Gastroesophageal sphincter (tissue), 4 donors: ENCODE measurements at places on chromosomes 3 and 15.
A peak's percentile ranks its signal among the peaks of the same experiment; 100 is the strongest.

- ATAC-seq: no peak
- no peak overlapping the region for H3K4me3 ChIP-seq
- H3K36me3 ChIP-seq: no peaks in the 10 kb centered on the region
- peaks cover 30% of the 10 kb centered on the region for H3K4me1 ChIP-seq
- no peaks in the 10 kb centered on the region for H3K27me3 ChIP-seq
- H3K27ac ChIP-seq: peak overlapping the region; percentile 28
Observed at GRCh38 chr3:58200846-58201355, 9.9 kb downstream of the DNASE1L3 start.

DNA sequence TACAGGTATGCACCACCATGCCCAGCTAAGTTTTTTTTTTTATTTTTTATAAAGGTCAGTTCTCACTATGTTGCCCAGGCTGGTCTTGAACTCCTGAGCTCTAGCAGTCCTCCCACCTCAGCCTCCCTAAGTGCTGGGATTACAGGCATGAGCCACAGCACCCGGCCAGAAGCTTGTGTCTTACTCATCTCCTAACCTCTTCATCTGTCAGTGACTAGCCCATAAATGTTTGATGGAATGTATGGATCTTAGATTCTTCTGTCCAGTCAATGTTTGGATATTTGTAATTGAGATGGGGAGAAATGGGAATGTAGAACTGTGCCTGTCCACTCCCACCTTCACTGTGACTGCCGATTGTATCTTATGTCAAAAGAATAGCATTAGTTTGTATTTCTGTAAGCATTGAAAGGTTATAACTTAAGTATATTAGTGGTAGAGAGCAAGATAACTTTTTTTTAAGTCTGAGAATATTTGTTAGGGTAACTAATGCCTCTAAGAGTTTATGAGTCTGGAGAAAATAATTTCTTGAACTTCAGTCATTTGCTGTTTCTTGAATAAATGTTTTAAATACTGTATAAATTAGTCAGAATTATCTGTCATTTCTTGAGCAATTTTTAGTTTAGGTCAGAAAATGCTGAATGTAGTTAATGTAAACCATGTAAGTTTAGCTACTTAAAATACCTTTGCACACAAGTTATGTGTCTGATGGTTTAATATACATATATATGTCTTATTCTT is 215.3 kb upstream of the CGNL1 start:
- peaks cover 33% of the 10 kb centered on the region for H3K4me1 ChIP-seq
- no peak overlapping the region for H3K4me3 ChIP-seq
- no peak for ATAC-seq
- no peak overlapping the region for H3K27ac ChIP-seq
- H3K27me3 ChIP-seq: no peaks in the 10 kb centered on the region

- H3K27me3 ChIP-seq: no peaks in the 10 kb centered on the region
- H3K4me3 ChIP-seq: no peak overlapping the region
- no peaks in the 10 kb centered on the region for H3K36me3 ChIP-seq
- ATAC-seq: no peak
- no peak overlapping the region for H3K27ac ChIP-seq
Observed at GRCh38 chr3:61608072-61608471, 46.7 kb downstream of the PTPRG start.

- H3K27me3 ChIP-seq: no peaks in the 10 kb centered on the region
- H3K4me1 ChIP-seq: no peaks in the 10 kb centered on the region
- no peak overlapping the region for H3K27ac ChIP-seq
- no peaks in the 10 kb centered on the region for H3K36me3 ChIP-seq
Observed at GRCh38 chr15:100808691-100809090, 70.9 kb upstream of the ALDH1A3 start.

DNA sequence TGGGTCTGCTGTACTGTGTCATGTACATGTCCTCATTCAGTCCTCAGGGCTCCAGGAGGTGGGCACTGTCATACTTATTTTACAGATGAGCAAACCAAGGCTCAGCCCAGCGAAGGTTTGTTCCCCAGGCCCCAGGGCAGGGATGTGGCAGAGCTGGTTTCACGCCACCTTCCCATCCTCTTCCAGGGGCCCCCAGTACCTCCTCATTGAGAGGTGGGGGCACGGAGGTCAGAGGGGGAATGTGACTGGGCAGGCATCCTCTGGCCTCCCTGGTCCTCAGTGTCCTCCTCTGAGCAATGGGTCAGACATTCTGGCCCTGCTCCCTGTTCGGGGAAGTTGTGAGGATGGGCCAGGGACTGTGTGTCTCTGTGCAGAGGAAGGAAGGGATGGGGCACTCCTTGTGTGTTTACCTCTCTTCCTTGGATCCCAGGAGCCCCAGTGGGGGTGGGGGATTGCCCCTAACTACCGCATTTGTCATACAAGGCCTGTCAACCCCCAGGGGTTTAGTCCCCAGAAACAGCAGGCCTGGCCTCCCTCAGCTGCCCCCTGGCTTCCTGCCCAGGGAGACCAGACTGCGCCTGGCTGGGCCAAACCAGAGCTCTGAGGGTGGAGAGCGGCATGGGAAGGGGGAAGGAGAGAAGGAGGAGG is 65.9 kb upstream of the LCTL start:
- no peaks in the 10 kb centered on the region for H3K36me3 ChIP-seq
- no peaks in the 10 kb centered on the region for H3K27me3 ChIP-seq
- H3K4me1 ChIP-seq: no peaks in the 10 kb centered on the region
- no peak overlapping the region for H3K4me3 ChIP-seq

DNA sequence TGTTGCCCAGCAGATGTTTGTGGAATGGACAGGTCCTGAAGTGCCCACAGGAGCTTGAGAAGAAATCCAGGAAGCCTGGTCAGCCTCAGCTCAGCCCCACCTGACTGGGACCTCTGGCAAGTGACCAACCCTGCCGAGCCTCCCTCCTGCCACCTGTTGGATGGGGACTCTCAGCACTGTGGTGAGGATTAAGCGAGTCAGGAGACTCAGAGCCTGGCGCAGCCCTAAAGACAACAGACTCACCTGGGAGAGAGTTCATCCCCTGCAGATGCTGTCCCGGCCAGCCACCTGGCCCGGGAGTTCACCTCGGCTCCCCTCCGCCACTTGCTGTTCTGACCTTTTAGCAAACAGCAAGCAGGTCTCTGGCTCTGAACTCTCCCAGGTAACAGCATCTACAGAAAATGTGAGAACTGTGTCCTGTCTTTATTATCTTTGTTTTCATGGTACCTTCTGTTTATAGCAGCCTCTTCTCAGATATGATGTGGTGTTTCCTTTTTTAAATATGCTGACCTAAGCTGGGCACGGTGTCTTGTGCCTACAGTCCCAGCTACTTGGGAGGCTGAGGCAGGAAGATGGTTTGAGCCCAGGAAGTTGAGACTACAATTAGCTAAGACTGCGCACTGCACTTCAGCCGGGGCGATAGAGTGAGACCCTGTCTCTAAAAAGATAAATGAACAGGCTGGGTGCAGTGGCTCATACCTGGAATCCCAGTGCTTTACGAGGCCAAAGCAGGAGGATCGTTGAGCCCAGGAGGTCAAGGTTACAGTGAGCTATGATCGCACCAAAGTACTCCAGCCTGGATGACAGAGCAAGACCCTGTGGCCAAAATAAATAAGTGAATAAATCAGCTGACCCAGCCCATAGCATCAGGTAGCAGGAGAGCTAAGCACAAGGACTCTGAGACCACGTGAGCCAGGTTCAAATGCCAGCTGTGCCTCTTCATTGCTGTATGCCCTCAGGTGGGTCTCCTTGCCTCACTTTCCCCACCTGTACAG is 32.4 kb upstream of the SLC6A6 start:
- H3K4me3 ChIP-seq: no peak overlapping the region
- H3K36me3 ChIP-seq: no peaks in the 10 kb centered on the region
- H3K27ac ChIP-seq: no peak overlapping the region
- ATAC-seq: no peak

DNA sequence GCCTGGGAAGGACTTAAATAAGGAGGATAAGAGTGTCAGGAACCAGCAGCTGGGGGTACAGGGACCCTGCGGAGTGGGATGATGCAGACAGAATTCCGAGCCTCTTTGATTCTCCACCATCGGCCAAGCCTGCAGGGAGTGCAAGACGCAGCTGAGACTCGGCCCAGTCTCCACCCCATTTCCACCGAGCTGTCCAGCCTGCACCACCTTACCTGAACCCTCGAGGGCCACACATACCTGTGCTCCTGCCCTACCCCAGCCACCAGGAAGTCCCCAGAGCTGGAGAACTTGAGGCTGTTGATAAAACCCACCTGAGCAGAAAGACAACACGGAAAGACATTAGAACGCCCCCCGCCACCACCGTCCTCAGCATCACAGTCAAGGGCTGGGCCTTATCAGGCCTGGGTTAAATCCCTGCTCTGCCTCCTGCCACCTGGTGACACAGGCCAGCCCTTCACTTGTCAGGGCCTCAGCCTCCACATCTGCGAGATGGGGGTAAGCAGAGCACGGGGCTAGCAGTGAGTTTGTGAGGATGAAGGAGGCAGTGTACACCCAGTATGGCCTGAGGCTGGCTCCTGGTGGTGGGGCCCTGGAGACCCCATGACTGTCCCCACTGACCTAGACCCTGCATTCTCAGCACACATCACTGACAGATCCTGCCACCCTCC is 8.1 kb downstream of the RRP9 start:
- H3K36me3 ChIP-seq: no peaks in the 10 kb centered on the region
- ATAC-seq: no peak

DNA sequence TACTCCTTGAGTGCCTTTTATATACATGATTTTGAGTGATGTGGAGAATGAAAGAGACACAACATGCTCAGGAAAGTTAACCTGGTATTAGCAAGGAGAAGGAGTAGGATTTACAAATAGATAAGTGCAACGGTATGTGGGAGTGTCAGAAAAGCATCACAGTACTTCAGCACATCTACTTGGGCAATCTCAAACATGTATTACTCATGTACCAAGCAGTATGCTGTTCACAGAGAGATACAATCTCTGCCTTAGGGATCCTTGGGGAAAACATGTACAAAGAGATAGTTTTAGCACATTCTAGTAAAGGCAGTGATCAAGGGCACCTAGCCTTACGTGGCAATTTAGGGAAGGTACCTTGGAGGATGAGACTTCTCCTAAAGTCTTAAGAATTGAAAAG is 146.5 kb downstream of the FILIP1L start:
- H3K27me3 ChIP-seq: no peaks in the 10 kb centered on the region
- no peak overlapping the region for H3K27ac ChIP-seq
- no peaks in the 10 kb centered on the region for H3K36me3 ChIP-seq
- no peak overlapping the region for H3K4me3 ChIP-seq
- peaks cover 3% of the 10 kb centered on the region for H3K4me1 ChIP-seq

GRCh38 chr3:69033470-69033869 is 18.7 kb downstream of the TMF1 start:
- peaks cover 97% of the 10 kb centered on the region for H3K36me3 ChIP-seq
- no peak for ATAC-seq
- H3K4me3 ChIP-seq: no peak overlapping the region
- H3K27me3 ChIP-seq: no peaks in the 10 kb centered on the region
- no peaks in the 10 kb centered on the region for H3K4me1 ChIP-seq

DNA sequence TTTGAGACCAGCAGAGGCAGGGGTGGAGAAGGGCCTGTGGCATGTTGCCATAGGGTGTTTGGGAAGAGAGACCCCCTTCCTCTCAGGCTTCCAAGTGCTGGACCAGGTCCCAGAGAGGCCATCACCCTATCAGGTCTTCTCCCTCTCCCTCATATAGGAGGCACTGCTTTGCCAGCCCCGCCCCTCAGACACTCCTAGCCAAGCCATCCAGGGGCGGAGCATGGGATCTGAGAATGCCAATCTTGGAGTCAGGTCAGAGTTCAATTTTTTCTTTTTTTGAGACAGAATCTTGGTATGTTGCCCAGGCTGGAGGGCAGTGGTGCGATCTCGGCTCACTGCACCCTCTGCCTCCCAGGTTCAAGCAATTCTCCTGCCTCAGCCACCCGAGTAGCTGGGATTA is 32.7 kb downstream of the CRABP1 start:
- no peak overlapping the region for H3K4me3 ChIP-seq
- ATAC-seq: no peak
- H3K4me1 ChIP-seq: no peaks in the 10 kb centered on the region
- H3K27ac ChIP-seq: no peak overlapping the region
- no peaks in the 10 kb centered on the region for H3K36me3 ChIP-seq
- H3K27me3 ChIP-seq: no peaks in the 10 kb centered on the region

DNA sequence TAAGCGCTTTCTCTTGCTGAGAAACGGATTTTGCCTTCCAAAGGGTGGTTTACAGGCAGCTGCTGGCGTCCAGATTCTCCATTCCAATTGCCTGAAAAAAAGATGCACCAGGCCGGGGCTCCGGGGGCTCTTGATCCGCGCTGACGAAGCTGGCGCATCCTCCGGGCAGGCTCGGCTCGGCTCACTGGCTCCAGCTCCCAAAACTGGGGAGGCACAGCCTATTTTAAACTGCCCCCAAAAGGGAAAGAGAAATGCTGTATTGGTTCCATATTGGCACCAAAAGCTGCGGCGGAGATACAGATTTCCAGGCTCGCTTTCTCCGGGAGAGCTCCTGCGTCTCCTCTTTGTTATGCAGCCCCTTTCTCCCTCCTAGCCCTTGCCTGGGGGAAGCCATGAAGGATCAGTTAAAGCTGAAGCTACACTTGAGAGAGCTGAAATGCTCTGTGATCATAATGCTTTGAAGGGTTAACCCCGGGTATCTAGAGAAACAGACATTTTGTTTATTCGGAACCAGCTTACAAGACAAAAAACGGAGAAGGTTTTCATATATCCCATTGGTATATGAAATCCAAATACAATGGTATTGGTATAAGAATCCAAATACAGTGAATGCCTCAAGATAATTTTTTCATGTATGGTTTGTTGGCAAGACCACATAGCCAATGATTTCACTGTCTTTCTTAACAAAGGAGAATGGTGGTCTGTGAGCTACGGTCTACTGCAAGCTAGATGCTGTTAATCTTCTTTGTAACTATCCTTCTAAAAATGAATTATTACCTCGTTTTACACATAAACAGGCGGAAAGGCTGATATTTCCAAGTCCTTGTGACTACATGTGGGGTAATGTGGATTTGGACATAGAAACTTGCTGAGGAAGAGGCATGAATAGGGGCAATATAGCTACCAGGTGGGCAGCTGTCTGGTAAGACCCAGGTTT is 693 bp downstream of the CD200 start:
- H3K36me3 ChIP-seq: no peaks in the 10 kb centered on the region
- H3K4me1 ChIP-seq: no peaks in the 10 kb centered on the region
- peaks cover 5% of the 10 kb centered on the region for H3K27me3 ChIP-seq
- H3K4me3 ChIP-seq: peak overlapping the region; percentile 89
- peak; percentile 60 for ATAC-seq
